Hindlimb muscle (tissue), 1 donor: ENCODE measurements at places on chromosomes 13 and 19.

- peak; percentile 36 for DNase-seq
Measured at GRCh38 chr13:78036841-78037240, 118.2 kb upstream of the EDNRB start.

- no peak for DNase-seq
Measured at GRCh38 chr13:36817996-36818803, 822 bp upstream of the RFXAP start.

GRCh38 chr19:37692956-37693620 lies 26.5 kb downstream of the ZNF607 start:
- no peak for DNase-seq

GRCh38 chr13:42808341-42808940 lies 27.1 kb downstream of the FAM216B start:
- no peak for DNase-seq

DNA sequence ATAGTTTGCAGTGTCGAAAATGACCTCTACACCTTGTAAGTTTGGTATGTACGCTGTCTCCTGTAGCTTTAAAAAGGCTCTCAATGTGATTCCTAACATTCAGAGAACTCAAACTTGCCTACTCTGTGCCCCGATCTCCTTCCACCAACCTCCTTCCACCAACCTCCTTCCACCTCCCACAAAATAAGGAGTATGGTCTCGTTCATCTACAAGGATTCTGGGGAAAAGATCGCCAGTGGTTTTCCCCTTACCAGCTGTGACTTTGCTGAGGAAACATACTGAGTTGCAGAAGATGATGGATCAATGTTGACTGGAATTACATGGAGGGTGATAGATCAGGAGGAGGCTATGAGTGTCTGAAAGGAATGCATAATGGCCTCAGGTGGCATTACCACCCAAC lies 16.0 kb downstream of the MYO16 start:
- DNase-seq, result no peak

GRCh38 chr19:39873385-39873784 lies 27.2 kb upstream of the FBL start:
- no peak for DNase-seq

GRCh38 chr13:99565478-99566124 lies 64.3 kb downstream of the TM9SF2 start:
- DNase-seq, result no peak

DNA sequence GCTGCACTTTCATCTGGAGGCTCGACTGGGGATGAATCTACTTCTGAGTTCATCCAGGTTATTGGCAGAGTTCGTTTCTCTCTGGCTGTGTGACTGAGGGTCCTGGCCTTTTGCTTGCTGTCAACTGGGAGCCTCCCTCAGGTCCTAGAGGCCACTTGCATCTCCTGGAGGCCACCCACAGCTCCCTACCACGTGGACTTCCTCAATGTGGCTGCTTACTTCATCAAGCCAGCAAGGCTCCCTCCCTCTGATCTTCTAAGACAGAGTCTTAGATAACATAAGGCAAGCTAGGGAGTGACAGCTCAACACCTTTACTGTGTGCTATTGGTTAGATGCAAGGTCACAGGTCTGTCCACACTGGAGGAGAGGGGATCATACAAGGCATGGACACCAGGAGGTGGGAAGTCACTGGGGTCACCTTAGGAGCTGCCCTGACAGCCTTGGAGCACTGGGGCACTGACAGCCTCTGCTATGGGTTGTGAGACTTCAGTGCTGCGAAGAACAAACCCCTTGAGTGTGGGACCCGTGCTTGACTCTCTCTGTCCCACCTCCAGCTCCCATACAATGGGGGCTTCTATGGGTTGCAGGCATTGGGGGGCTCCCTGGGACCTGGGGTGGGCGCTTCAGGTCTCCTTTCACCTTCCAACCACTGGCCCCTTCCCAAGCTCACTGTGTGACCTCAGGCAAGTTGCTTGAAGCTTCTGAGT lies 5.3 kb downstream of the FAM187B start:
- DNase-seq, result no peak

DNA sequence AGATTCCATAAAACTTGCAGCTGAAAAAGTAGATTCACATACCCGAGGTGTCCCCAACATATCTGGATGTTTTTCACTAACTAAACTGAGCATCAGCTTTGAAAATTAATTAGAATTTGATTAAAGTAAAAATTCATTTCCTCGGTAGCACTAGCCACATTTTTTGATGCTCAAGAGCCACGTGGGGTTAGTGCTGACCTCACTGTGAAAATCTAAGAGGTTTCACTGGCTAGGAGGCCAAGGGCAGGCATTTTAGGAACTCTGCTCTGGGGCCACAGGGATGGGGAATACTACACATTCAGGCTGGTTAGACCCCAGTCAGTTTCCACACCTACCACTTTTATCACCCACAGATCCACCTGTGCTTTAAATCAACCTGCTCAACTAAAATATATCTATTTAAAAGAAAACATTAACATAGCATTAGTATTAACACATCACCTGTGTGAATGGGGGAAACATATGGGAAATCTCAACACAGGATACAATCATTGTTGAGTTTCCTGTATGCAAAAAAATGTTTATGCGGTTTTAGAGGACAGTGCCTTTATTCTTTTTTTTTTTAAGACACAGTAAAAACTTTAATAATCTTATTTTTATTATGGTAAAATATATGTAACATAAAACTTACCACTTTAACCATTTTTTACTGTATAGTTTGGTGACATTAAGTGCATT lies 45.5 kb downstream of the BRD4 start:
- DNase-seq, result no peak

- DNase-seq, result no peak
Measured at GRCh38 chr13:78600280-78600883, 3.0 kb downstream of the POU4F1 start.

GRCh38 chr19:12411893-12412292 lies 10.8 kb upstream of the ZNF799 start:
- DNase-seq, result no peak

- DNase-seq, result no peak
Measured at GRCh38 chr13:26719356-26719945, 41.1 kb downstream of the GPR12 start.

GRCh38 chr13:43316281-43316680 lies 292.9 kb downstream of the DNAJC15 start:
- no peak for DNase-seq

DNA sequence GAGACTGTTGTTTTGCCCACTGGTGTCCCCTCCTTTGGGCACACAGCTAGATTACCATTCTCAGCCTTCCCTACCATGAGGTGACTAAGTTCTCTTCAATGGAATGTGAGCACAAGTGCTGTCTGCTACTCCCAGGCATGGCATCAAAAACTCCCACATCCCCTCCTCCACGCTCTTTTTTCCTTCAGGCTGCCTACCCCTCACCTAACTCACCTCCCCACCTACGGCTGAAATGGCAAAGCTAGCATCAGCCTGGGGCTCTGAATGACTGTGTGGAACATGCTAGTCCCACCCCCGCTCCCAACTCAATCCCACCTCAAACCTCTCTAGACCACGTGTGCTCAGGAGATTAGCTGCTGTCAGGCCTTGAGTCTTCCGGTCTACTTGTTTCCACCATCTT lies 512.2 kb downstream of the DIAPH3 start:
- DNase-seq, result no peak

- DNase-seq, result no peak
Measured at GRCh38 chr13:100724568-100724967, 50.0 kb upstream of the TMTC4 start.

GRCh38 chr13:78326633-78327032 lies 276.7 kb downstream of the POU4F1 start:
- DNase-seq, result no peak

DNA sequence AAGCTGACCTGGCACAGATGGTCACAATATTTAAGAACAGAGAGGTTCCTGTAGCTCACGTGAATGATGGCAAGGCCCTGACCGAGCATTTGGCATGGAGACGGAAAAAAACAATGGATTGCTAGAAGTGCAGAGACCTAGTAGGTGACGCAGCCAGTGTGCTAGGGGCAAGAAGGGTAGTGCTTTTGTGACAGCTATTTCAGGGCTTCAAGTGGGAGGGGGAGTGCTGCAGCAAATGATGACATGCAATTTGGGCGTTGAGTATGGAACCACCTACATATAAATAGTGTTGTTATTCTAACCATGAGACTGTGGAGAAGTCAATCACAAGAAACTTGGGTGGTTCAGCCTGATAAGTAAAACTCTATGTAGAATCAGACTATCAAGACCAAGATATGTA lies 65.7 kb upstream of the IL17D start:
- DNase-seq, result no peak

DNA sequence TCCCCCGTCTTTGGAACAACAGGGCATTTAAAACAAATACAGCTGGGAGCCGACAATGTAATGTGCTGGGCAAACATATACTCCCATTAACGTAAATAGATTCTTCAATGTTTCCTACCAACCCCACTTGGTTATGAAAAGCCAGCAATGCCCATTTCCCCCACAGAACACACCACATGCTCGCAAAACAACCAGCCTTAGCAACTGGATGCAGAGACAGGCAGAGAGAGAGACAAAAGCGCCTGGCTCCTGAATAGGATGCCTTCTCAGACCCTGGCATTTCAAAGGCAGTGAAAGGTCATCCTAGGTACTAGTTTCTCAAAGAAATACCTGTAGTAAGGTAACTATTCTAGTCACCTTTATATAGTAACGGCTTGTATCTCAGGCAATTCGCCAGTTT lies 462.9 kb downstream of the ITGBL1 start:
- no peak for DNase-seq

DNA sequence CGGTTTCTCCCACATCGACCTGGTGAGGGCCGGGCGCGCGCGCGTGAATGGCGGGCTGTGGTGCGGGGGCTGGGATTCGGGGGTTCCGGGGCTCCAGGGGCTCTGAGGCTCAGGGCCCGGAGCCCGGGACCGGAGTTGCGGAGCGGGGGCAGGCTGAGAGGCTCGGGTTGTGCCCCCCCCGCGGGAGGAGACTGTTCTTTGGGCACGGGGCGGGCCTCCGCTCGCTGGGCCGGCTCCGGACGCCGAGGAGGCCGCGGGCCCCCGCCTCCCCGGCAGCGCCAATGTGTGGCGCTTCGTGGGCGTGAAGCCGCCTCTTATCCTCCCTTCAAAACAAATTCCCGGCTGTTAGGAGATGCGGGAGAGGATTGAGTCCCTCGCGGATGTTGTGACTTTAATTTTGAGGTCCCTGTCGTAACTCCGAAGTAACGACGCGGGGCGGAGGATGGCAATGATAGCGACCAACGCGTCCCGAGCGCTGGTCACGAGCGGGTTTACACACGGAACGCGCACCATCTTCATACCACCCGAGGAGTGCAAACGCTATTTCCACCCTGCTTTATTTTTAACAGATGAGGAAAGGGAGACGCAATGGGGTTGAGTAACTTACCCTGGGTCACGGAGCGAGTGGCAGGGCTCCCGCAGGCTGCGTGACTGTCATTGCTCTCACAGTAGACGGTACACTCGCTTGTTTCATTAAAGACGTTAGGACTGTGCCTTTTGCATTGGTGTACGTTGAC lies 536 bp downstream of the UBA2 start:
- peak; percentile 35 for DNase-seq

DNA sequence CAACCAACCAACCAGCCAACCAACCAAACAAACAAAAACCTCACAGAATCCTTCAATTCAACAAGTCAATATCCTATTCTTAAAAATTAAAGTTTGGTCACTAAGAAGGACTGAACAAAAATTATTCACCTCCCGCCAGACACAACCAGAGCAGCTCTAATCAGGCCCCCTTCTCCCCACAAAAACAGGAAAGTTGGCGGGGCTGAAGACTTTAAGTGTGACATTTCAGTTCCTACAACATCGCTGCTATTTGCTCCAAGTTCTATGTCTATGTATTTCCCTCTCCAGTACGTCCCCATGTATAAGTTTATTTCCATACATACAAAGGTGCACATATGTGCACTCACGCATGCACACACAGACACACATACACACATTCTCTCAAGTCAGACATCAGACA lies 32.8 kb upstream of the STK24 start:
- DNase-seq, result no peak

GRCh38 chr13:73065036-73065435 lies 6.2 kb downstream of the KLF5 start:
- no peak for DNase-seq

DNA sequence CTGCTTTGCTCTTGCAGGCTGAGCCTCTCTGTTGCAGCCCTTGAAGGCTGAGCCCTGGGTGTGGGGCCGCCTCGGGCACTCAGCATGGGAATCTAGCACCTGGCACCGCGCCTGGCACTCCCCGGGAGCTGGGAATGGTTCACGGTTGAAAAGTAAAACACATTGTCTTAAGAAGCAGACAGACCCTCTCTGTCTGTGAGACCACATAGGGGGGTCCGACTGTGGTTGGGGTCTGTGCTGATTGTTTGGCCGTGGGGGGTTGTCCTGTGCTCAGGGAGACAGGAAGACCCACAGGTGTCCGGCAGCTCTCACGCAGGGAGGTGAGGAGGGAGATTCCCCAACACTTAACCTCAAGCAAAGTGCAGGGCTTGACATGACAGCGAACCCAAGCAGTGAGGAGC lies 64.8 kb downstream of the SOX1 start:
- no peak for DNase-seq

- DNase-seq, result no peak
Measured at GRCh38 chr19:2574478-2574931, 98.6 kb downstream of the GADD45B start.

DNA sequence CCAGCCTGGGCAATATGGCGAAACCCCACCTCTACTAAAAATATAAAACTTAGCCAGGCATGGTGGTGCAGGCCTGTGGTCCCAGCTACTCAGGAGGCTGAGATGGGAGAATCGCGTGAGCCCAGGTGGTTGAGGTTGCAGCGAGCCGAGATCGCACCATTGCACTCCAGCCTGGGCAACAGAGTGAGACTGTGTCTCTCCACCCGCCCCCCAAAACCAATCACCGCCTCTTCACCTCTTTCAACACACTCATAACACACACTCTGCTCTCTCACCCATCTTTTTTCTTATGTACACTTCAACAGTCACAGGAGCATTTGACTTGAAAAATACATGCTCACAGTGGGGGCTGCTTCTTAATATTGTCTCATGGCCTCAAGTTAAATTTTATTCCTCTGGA lies 76.8 kb downstream of the ESD start:
- no peak for DNase-seq

- no peak for DNase-seq
Measured at GRCh38 chr13:84812078-84812477, 929.8 kb upstream of the SLITRK1 start.

- no peak for DNase-seq
Measured at GRCh38 chr13:95403349-95404140, 102.3 kb upstream of the ABCC4 start.

GRCh38 chr19:35292421-35293362 lies 731 bp downstream of the MAG start:
- no peak for DNase-seq
